ENCODE measurements at places on chromosomes 2 and 18.

- DNase-seq = no peak
Measured at GRCh38 chr2:109371481-109372170, 242.1 kb downstream of the SEPTIN10 start.

GRCh38 chr2:53770264-53770663, 2.7 kb downstream of the CHAC2 start:
- peak; percentile 65 for DNase-seq

GRCh38 chr2:41894563-41895333, 153.1 kb upstream of the PKDCC start:
- no peak for DNase-seq

GRCh38 chr2:33442528-33443079, 33.8 kb upstream of the RASGRP3 start:
- DNase-seq = no peak

DNA sequence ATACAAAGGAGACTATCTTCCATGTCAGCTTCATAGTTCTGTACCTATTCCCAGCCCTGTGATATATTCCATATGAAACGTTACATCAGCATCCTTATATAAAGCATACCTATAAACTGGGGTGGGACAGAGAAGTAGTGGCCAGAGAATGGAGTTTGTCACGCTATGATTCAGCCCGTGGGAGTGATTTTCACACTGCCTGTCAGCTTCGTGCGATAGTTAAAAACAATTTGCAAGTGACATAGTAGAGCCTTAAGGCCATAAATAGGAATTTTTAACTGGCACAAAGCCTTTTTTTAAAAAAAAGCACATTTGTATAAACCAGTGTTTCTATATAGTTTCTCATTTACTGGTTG, 30.2 kb downstream of the PKP4 start:
- DNase-seq = no peak

DNA sequence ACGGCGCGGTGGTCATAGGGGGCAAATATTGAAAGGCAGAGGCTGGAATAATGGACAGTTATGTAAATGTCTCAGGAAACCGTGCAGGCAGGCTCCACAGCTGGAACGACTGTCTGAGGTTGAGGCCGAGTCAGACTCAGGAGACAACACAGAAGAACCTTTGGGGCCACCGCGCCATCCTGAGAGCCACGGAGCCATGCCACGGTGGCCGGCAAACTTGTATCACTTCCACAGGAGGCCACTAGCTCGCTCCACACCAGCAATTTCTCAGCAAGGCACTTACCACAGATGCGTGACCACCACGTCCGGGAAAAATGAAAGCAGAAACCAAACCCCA, 156.7 kb upstream of the SALL3 start:
- no peak for DNase-seq

DNA sequence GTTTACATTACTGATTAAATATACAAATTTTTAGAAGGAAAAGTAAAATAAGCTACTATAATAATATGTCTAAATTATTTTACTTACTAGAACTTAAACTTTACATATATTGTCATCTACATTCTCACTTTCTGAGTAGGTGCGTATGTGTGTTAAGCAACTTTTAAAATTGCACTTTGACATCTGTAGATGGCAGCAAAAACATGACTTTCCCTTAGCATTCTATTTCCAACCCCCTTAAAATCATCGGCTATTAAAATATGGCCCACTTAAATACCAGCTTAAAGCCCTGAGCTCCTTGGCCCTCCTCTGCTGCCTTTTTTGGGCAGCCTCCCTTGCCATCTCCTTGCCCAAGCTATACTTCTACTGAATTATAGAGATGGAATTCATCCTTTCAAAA, 78.0 kb downstream of the UPP2 start:
- DNase-seq = peak; percentile 51

DNA sequence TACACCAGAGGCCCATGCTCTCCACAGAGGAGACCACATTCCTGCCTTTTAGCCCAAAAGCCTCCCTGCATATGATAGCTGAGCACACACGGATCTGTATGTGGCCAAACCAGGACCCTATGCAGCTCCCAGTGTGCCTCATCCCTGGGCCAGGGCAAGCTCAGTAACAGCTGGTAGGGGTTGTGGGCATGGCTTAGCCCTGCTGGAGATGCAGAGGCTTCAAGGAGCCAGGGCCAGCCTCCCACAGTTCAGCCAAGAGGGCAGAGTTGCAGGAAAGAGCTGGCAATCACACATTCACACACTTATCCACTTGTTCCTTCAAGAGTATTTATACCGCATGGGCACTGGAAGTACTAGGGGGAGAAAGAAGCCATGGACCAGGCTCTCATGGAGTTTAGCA, 1.6 kb upstream of the LIMS2 start:
- no peak for DNase-seq

DNA sequence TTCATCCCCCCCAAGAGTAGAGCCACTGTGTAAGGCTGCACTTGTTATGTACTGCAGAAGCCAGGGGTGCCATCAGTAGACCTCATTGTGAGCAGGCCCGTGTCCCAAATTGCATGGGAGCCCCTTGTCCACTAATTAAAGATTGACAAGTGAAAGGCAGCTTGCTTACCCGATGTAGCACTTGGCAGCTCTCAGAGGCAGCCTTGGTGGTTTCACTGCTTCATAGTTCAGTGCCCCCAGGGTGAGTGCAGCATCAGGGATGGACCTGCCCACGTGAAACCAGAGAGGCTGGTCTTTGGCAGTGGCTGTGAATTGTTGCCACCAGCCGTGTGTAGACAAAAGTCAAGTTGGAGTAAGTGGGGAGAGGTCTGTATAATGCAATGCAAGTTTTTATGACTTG, 13.3 kb downstream of the TUBB6 start:
- no peak for DNase-seq

GRCh38 chr2:238729261-238729935, 118.5 kb upstream of the TWIST2 start:
- no peak for DNase-seq

DNA sequence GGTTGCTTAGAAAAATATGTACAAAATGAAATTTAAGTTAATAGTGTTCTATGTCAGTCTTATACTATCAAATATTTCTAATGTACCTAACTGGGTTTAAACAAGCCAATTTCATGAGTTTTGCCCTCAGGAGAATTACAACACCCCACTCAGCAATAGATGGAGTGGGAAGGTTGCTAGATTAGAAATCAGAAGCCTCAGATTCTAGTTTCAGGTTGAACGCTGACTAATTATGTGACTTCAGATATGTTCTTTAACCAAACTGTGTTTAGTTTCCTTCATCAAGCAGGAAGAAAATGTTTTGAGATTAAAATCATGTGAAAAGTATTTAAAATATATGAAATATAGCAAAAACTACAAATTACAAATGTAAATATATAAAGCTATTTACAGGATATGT, 133.8 kb upstream of the KCNH7 start:
- no peak for DNase-seq

DNA sequence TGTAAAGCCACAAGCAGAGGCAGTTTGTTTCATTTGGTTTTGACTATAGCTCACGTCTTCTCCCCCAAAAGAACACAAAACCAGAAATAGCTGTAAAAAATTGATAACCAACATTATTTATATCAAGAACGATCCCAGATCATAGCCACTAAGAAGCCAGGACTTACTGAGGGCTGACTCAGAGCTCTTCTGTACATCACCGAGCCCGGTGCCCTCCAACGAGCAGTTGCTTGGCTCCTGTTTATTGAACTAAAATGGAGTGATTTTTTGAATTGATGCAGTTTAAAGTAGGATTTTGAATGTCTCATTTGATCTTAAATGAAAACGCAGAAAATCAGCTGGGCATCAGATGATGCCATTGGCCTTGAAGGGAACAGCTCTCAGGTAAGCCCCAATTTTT, 343.3 kb downstream of the INSIG2 start:
- no peak for DNase-seq

GRCh38 chr2:237290261-237290660, 123.7 kb downstream of the COL6A3 start:
- DNase-seq = no peak

DNA sequence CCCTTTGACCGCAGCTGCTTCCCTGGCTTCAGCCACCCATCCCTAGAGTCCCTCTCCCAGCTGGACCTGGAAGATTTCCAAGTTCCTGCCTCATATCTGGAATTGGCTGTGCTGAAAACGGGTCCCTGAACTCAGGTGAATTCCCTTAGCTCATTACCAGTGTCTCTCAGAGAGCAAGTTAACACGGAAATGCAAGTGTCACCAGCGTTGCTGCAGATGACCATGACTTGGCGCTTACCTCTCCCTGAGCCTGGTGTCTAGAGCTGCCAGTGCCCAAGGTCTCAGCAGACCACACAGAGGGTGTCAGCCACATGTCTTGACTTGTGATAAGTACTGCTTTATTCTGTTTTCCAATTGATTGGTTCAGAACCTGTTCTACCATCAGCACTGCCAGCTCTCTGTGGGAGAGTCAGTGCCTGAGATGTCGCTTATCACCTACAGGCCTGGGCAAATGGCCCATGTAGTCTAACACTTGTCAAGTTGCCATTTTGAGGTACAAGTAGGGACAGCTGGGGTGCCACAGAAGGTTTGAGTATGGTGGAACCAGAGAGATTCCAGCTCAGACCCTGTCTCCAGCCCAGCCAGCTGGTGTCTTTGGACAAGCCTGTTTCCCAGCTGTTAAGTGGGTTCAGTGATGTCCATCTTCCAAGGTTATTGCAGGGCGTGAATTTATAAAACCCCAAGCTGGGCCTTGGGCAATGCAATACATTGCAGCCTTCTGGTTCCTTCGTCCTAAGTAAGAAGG, 48.7 kb downstream of the LYPD1 start:
- DNase-seq = no peak

GRCh38 chr2:229539628-229540027, 174.7 kb downstream of the DNER start:
- no peak for DNase-seq

- DNase-seq = no peak
Measured at GRCh38 chr2:177117755-177118154, 94.8 kb upstream of the HNRNPA3 start.

GRCh38 chr2:105749583-105750400, 5.1 kb downstream of the NCK2 start:
- DNase-seq = peak; percentile 12

GRCh38 chr18:22739061-22739642, 194.0 kb upstream of the RBBP8 start:
- no peak for DNase-seq

DNA sequence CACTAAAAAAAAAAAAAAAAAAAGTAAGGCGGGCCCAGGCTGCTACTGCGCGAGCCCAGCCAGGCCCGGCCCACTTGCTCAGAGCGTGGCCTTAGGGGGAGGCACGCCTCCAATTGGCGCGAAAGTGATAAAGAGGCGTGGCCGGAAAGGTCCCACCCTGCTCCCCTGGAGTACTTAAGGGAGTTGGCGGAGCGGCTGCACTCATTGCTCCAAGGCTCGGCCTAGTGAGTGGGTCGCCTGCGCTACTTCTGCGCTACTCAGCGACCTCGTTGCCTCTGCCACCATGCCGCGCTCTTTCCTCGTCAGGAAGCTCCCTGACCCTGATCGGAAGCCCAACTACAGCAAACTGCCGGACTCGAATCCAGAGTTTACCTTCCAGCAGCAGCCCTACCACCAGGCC, 36.9 kb downstream of the UNC80 start:
- no peak for DNase-seq

GRCh38 chr2:14082640-14083039, 549.9 kb upstream of the LRATD1 start:
- DNase-seq = no peak

- peak; percentile 75 for DNase-seq
Measured at GRCh38 chr2:5365871-5366461, 326.2 kb upstream of the SOX11 start.

GRCh38 chr2:71824436-71824835, 323.2 kb downstream of the CYP26B1 start:
- DNase-seq = no peak

GRCh38 chr2:174169372-174169771, 79.0 kb downstream of the OLA1 start:
- DNase-seq = no peak

DNA sequence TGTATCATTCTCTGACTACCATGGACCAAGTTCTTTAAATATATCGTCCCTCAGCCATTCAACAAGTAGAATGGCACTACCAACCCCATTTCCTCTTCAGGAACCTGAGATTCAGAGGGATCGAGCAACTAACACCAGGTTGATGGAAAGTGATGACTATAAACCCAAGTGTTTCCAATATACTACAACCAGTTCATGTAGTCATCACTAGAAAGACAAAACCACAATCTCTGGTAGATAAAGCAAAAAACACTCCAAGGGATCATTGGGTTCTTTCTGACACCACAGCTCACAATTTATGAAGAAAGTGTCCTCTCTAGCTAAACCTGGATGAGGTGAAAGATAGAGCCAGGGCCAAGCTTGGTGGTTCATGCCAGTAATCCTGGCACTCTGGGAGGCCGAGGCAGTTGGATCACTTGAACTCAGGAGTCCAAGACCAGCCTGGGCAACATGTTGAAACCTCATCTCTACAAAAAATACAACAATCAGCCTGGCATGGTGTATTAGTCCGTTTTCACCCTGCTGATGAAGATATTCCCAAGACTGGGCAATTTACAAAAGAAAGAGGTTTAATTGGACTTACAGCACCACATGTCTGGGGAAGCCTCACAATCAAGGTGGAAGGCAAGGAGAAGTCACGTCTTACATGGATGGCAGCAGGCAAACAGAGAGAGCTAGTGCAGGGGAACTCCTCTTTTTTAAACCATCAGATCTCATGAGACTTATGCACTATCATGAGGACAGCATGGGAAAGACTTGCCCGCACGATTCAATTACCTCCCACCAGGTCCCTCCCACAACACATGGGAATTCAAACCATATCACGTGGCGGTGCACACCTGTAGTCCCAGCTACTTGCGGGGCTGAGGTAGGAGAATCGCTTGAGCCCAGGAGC, 2.2 kb downstream of the CD226 start:
- DNase-seq = no peak

DNA sequence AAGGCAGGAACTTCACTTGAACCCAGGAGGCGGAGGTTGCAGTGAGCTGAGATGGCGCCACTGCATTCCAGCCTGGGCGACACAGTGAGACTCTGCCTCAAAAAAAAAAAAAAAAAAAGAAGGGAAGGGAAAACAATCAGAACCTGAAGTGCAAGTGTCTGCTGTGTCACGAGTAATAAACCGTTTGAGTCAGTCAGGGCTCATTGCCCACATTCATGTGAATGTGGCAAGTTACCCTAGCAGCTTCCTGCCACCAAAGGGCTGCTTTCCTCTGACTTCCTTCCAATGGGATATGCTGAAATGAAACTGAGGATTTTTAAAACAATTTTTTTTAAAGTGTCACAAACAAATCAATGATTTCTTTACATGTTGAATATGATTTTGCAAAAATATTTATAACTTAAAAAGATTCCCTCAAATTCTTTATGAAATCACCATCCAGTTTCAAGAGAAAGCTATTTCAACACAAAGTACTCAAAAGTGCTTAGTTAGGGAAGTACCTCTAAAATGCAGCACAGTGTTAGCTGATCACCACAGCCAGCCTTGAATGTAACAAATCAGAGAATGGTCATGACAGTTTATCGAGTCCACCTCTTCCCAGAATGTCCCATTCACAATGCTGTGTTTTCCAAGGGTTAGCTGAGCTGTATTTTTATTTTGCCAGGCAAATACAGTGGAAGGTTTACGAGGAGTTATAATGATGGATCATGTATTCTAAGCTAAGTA, 36.4 kb downstream of the WDSUB1 start:
- DNase-seq = peak; percentile 72

- peak; percentile 32 for DNase-seq
Measured at GRCh38 chr2:237201461-237202287, 116.0 kb downstream of the COPS8 start.

GRCh38 chr2:164371916-164372315, 249.4 kb downstream of the GRB14 start:
- no peak for DNase-seq

GRCh38 chr2:35347561-35347960, 1008.0 kb upstream of the CRIM1 start:
- DNase-seq = no peak

GRCh38 chr2:193124815-193125214, 930.1 kb upstream of the TMEFF2 start:
- DNase-seq = no peak

- no peak for DNase-seq
Measured at GRCh38 chr2:118431997-118432396, 343.7 kb downstream of the INSIG2 start.

All from hematopoietic multipotent progenitor cell treated with erythropoietin and hydrocortisone succinate and interleukin-3 and kit ligand, for 6 days (in vitro differentiated cells).